T-helper 1 cell (primary cell): ENCODE measurements at places on chromosomes 7 and 10.
A peak's percentile ranks its signal among the peaks of the same experiment; 100 is the strongest.

- DNase-seq: no peak
Measured at GRCh38 chr7:16978358-16979244, 96.8 kb upstream of the AGR3 start.

GRCh38 chr10:50937230-50937907, 51.9 kb upstream of the A1CF start:
- DNase-seq: no peak

DNA sequence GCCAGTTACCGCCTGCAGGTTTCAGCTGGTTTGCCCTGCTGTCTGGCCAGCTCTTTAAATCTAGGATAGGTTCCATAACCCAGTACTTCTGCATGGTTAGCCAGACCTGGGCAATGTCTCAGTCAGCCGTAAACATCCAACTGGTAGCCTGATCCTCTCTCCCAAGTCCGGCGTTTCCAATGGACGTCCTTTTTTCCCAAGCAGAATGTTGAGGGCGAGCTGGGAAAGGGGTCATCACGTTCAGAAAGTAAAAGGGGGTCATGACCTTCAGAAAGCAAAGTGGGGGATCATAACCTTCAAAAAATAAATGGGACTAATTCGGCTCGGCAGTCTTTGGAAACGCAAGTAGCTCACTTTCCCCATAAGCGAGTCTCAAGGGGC, 430 bp downstream of the PON3 start:
- DNase-seq: no peak

DNA sequence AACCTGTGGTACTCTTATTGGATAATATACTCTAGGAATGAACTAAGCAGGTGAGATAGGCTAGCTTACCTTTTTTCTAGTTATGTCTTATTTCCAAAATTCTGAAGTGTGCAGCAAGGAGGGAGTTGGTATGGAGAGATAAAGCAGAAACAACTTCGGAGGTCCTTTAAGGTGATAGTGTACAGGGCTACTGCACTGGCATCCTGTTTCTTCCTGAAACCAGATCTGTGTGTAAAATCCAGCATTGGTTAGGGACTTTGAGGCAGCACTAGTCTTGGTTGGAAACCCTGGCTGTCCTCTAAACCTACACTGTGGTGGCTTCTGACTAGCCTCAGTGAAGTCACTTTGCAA, 66.9 kb upstream of the STRIP2 start:
- DNase-seq: no peak

DNA sequence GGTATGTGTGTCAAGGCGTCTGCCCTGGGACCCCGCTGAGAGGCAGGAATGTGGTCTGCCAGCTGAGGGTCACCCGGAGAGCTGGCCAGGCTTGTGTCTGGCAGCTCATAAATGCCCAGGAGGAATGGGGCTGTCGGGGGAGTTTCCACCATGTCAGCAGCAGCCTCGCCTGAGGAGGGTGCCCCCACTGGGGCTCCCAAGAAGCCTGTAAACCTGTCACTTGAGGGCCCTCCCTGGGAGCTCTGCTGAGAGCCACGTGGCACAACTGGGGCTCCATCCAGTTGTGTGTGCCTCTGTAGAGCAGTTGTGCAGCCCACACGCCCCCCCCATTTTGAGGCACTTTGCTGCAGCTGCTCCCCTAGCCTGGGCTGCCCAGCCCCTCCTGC, 70.6 kb downstream of the NEURL1 start:
- no peak for DNase-seq

GRCh38 chr10:86172301-86172700, 194.3 kb downstream of the GRID1 start:
- no peak for DNase-seq

DNA sequence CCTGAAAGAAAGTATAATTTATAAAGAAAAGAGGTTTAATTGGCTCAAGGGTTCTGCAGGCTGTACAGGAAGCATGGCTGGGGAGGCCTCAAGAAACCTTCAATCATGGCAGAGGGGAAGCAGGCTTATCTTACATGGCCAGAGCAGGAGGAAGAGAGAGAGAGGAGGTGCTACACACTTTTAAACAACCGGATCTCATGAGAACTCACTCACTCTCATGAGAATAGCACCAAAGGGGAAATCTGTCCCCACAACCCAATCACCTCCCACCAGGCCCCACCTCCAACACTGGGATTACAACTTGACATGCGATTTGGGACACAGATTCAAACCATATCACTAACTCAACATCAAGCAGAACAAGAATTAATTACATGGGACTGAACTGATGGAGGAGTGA, 6.9 kb upstream of the ZNF485 start:
- no peak for DNase-seq

GRCh38 chr10:75450075-75450445, 18.6 kb downstream of the LRMDA start:
- DNase-seq: no peak

DNA sequence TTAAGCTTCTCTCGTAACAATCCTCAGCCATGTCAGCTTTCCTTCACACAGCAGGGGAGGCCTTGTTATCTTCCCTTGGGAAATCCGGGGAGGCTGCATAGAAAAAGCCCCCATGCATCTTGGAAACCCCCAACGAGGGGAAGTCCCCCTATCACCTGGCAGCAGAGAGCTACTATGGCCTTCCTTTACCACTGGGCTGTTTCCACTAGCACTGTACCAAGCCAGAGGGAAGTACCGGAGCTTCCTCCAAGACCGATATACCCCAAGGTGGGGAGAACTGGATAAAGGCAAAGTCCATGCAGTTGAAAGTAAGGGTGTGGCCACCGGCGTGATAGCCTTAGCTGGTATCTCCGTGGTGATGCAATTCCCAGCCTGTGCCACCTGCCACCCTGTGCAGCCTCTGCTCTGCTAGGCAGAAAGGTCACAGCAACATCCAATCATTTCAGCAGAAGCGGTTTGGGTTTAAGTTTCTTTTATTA, 4.4 kb upstream of the CLIP2 start:
- DNase-seq: no peak

DNA sequence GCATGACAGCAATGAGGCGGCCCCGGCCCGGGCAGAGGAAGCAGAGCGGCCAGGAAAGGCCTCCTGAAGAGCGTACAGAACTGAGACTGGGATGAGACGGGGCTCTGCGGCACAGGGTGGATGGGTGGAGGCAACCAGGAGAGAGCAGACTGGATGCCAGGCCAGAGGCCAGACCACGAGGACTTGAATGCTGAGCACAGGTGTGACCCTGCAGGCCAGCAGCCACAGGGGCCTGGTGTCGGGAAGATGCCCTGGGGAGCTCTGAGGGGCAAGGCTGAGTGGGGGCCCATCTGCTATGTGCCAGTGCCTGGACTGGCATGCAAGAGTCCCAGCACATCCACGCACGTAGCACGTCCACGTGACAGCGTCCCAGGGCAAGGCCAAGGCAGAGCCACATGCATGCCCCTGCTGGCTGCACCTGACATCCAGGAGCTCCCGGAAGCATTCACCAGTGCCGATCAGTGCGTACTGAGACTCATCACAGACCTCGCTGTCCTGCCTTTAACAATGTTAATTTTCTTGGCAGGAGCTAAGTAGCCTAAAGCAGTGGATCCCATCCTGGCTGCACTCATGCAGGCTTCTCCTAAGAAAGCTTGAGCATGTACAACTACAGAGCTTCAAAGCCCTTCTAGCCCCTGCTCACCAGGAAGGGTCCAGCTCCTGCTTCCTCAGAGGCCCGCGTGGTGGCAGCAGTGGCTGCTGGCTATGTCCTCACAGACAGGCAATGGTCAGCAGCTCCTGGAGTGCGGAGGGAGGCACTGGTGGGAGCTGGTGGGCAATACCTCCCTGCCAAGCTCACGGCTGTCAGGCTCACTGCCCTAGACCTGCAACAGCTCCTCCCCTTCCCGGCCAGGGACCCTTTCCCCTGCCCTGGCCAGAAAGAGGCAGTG, 18.0 kb downstream of the GRID1 start:
- no peak for DNase-seq

GRCh38 chr10:98020254-98020653, 10.2 kb downstream of the CRTAC1 start:
- DNase-seq: no peak

DNA sequence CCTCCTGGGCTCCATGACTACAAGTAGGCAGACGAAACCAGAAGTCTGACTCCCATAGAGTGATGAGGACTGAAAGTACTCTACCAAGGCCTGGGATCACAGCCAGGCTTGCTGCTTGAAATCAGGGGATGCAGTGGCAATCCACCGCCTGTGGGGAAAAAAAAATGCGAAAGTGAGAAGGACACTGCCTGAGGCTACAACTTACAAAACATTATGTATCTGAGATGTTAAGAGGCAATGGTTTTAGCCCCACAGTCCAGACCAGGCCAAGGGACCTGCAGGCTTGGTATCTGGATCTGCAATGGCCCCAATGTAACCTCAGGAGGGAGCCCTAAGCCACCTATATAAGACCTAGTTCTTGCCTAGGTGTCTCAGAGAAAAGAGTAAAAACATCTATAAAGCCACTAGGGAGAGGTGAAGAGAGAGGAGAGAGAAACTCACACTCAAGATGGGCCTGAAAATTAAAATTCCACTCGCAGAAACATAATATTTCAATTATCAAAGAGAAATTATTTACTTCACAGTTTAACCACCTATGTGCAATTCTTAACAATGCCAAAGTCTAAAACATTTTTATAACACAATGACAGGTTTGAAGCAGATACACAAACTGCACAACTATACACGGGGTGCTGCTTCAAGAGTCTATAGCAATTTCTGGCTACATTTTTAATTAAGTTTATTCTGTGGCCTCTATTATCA, 13.9 kb downstream of the DNAJC1 start:
- peak; percentile 18 for DNase-seq

GRCh38 chr7:2924866-2925840, 81.0 kb upstream of the GNA12 start:
- no peak for DNase-seq

- DNase-seq: no peak
Measured at GRCh38 chr7:139647085-139647484, 123.6 kb downstream of the CLEC2L start.
